ENCODE measurements at places on chromosomes 13 and 19.
A peak's percentile ranks its signal among the peaks of the same experiment; 100 is the strongest.

DNA sequence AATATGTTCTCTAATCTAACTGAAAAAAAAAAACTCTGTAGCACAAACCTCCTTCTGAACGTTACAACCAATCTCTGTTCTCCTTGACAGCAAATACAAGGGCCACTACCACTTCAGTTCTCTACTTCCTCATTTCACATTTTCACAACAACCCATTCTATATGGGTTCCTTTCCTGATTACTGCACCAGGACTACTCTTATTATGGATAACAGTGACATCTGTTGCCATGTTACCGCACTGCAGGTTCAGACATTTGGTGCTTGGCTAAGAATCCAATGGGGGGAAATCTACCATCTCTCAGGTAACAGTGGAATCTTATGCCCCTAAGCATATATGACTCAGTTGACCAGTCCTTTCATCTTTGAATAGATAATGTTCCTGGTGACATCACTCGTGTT is 11.6 kb upstream of the FPR3 start:
- peak; percentile 84 for DNase-seq

GRCh38 chr19:46878613-46879375 is 18.0 kb downstream of the ARHGAP35 start:
- DNase-seq, result no peak

GRCh38 chr13:21426238-21426637 is 32.9 kb downstream of the ZDHHC20 start:
- DNase-seq, result no peak

GRCh38 chr13:26813980-26814348 is 53.4 kb upstream of the GPR12 start:
- no peak for DNase-seq

GRCh38 chr13:93254775-93255174 is 28.2 kb downstream of the GPC6 start:
- no peak for DNase-seq

DNA sequence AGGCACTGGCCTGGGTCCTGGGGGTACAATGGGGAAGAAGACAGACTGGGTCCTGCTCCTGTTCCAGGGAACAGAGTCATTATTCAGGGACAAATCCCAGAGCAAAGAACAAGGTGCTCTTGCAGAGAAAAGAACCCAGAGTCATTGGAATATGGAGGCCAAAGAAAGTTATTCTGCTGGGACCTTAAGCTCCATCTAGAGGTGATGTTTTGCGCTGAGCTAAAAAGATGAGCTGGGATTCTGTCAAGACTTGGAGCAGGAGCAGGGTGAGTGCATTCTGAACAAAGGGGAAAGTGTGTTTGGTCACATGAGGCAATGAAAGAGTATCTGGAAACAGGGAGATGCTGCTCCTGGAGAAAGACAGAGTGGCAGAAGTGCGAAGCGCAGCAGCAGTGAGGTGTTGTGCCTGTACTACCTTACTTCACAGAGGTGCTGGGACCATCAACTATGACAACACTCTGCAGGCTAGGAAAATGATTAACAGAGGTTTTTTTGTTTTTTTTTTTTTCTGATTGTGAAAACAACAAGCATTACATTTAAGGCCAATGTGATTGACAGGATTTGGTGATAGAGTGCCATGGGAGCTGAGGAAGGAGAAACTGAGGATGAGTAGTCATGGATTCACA is 95.3 kb upstream of the TNFSF11 start:
- no peak for DNase-seq

DNA sequence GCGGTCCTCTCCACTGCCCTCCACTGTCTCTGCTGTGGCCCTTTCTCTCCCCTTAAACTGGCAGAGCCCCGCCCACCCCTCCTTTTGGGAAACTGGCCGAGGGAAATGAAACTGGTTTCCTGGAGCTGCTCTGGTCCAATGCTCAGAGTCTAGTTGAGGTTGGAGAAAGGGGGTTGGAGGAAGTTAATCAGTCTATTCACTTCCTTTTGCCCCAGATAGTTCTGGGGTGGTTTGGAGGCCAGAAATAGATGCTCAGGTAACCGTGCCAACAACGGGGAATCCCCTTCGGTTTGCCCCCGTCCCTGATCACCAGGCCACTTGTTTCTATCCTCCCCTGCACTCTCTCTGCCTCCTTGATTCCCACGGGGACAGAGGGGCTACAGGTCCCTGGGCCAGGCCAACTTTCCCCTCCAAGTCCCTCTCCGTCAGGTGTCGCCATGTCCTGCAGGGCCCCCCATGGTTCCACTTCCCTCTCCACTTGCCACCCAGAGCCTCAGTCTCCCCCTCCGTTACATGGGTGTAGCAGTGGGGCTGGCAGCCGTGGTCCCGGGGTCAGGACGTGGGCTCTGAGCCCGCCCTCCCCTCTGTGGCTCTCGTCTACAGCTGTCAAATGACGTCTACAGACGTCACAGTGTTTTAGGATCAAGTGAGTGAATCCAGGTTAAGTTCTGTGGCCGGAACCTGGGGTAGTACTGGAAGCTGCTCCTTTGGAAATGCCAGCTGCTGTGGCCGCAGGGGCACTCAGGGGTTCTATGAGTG is at the start of gene IL4I1:
Gene IL4I1, minus strand, starts transcription at position 25 of the 759 bp plus-strand sequence. CDS start 727 bp downstream, outside the sequence.
- DNase-seq, result peak; percentile 95

GRCh38 chr19:8806661-8807060 is 25.4 kb downstream of the ZNF558 start:
- DNase-seq, result no peak

DNA sequence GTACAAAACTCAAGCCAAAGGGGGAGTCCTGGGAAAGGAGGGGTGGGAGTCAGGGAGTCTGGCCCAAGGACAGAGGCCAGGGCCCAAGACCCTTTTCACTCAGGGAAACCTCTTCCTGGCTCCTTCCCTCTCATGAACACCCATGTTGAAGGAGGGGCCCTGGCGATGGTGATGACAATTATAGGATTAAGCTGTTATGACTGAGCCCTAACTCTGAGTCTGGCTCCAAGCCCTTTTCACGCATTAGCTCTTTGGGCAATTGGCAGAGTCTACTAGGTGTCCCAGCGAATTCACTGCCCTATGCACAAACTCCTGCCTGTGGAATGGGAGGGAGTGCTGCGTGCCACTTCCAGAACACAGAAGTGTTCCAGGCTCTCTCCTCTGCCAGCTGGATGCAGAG is 20.7 kb downstream of the ZNF575 start:
- no peak for DNase-seq

GRCh38 chr13:35457258-35457657 is 19.2 kb downstream of the MAB21L1 start:
- DNase-seq, result no peak

GRCh38 chr13:49436890-49437289 is 7.0 kb downstream of the CAB39L start:
- peak; percentile 51 for DNase-seq

DNA sequence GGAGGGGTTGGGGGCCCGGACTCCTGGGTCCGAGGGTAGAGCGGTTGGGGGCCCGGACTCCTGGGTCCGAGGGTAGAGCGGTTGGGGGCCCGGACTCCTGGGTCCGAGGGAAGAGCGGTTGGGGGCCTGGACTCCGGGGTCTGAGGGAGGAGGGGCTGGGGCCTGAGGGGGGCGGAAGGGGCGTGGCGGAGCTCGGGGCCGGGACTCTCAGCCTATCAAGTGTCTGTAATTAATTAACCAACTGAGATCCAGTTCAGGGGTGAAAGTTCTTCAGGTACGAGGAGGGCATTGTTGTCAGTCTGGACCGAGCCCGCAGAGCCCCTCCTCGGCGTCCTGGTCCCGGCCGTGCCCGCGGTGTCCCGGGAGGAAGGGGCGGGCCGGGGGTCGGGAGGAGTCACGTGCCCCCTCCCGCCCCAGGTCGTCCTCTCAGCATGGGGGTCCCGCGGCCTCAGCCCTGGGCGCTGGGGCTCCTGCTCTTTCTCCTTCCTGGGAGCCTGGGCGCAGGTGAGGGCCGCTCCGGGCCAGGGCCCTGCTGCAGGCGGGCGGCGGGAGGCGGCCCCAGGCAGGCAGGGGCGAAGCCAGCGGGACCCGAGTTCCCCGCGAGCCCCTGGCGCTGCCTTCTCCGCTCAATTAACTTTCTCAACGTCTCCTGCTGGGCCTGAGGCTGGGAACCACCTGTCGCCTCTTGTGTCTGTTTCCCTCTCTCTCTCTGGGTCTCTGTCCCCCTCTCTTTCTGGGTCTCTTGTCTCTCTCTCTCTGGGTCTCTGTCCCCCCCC is 697 bp downstream of the FCGRT start:
- DNase-seq, result no peak

DNA sequence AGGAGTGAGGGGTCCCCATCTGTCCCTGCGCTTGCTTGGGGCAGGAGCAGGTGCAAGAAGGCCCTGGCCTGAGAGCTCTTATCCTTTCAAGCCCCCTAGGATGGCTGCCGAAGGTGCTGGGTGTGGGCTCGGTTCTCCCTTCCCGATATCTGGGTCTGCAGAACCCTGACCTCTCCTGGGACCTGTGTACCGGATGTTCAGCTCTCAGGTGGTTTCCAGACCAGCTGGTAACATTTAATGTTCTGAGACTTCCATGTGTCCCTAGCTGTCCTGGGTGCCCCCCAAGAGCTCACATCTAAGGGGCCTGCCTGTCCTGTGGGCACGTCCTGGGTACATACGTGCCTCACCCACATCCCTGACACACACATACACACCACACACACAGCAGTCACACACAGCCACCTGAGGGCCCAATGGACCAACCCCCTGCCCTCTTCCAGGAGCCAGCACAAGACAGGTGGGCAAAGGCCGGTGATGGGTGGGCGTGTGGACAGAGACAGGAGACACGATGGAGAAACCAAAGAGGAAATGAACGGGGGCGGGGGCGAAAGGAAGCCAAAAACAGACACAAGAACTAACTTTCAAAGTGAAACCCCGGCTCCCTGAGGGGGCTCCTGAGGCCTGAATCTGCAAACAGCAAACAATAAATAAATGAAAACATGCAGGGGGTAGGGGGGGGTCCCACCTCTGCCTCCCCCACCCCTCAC is 124.3 kb downstream of the PTPRS start:
- no peak for DNase-seq

GRCh38 chr13:112510987-112511685 is 76.8 kb downstream of the TUBGCP3 start:
- no peak for DNase-seq

GRCh38 chr13:30776661-30777060 is 41.3 kb downstream of the ALOX5AP start:
- no peak for DNase-seq

DNA sequence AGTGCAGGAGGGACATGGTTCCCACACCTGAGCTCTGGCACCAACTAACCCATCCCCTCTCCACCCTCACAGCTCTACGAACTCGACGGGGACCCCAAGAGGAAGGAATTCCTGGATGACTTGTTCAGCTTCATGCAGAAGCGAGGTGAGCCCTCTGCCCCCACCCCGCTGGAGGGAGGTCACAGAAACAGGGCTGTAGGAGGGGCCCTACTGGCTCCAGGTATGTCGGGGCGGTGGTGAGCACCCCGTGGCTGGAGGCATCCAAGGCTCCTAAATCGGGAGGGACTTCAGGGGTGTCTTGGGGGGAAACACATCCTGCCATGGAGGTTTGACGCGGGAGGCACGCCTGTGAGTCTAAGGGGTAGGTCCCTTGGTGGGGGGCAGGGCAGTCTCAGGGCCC is 24.1 kb upstream of the WDR18 start:
- no peak for DNase-seq

DNA sequence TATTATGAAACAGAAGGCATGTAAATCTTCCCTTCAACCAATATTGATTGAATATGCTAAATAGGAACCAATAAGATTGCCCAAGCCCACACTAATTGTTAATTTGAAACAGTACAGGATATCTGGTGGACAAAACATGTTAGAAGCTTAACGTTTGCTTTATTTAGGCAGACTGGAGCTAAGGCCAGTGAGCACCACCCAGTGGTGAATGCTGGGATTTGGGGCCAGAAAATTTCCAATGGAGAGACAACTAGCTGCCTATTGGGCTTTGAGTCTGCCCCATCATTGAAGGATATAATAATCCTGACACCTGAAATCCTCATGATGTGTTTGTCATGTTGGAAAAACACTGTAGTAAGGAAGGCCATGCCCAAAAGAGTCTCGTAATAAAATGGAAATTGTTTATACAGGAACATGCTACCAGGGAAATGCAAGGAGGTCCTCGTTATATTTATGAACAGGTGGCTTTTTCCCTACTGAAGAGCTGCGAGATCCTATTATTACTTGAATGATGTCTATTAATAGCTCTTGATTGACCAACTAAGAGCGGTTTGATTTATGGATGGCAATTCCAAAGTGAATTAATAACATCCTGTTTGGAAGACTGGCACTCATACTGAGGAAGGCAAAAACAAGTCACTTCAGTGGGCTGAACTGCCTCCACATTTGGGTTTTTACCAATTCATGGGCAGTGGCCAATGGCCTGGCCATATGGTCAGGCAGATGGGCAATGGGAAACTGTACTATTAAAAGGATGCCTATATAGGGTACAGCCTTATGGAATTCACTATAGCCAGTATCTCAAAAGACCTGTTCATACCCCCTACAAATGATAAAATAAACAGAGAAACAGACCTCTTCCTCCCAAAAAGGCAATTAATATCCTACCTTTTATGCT is 8.7 kb downstream of the SIGLECL1 start:
- peak; percentile 43 for DNase-seq

- DNase-seq, result no peak
Observed at GRCh38 chr19:42421591-42422031, 5.6 kb downstream of the LIPE start.

- no peak for DNase-seq
Observed at GRCh38 chr19:3229346-3229743, 4.9 kb downstream of the CELF5 start.

- DNase-seq, result peak; percentile 71
Observed at GRCh38 chr13:113474179-113474578, 16.3 kb downstream of the DCUN1D2 start.

- DNase-seq, result no peak
Observed at GRCh38 chr19:33390101-33390907, 16.8 kb downstream of the CEBPG start.

DNA sequence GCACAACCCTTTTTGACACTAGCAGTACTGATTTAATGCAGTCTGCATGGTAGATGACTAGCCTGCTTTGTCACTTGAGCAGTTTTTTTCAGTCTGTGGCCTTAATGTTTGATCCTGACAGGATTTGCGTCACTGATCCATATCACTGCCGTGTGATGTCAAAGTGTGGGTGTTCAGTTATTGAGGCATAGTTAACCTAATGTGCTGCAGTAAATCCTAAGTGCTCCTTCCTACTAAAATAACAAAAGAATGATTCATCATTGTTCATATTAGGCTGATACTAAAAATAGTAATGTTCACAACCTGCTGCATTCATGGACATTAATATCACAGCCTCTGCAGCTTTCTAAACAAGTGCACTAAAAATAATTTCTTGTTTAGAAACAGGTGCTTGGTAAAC is 121.9 kb upstream of the MLNR start:
- peak; percentile 64 for DNase-seq

GRCh38 chr13:89852570-89852969 is 1494.9 kb upstream of the MIR17HG start:
- no peak for DNase-seq

Measured in inflammatory macrophage treated with lipopolysaccharide for 1 hour (primary cell).